H1 (cell line): ENCODE measurements at places on chromosomes 6 and 20.

GRCh38 chr20:49476016-49476355 lies 6.5 kb downstream of the KCNB1 start:
- no peak for DNase-seq

GRCh38 chr20:15297059-15297875 lies 959.9 kb upstream of the FLRT3 start:
- DNase-seq = no peak

- DNase-seq = no peak
These were observed 95.5 kb downstream of the PRND start for GRCh38 chr20:4817230-4817671.

GRCh38 chr6:75755704-75756103 lies 6.7 kb downstream of the MYO6 start:
- no peak for DNase-seq

DNA sequence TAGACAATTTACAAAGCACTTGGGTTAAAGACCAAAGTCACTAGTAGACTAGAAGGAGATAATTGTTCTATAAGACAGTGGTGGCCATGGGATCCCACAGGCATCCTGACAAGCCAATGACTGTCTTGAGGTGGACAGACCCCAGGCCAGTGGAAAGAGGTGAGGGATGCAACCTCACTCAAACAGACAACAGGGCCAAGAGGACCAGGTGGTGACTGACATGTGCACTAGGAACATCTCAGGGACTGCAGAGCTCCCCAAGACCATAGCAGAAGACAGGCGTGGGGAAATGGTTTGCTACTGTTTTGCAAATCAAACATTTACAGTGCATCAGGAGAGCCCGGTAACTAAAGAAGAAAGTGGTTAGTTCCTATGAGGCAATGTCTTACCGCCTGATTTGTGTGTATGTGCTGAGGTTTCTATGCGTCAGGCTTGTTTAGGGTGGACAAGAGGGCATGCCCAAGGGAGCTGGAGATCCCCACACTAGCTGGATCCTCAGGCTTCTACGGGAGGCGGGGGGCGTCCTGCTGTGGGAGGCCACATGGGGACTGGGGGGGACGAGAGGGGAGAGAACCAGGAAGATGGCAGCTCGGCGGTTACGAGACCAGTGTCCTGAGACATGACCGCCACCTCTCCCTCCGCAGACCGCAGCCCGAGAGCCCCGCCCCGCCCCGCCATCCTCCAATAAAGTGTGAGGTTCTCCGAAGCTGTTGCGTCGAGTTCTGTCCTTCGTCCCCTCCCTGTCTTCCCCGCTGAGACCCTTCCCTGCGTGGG lies 623 bp upstream of the MRPS26 start:
- no peak for DNase-seq

DNA sequence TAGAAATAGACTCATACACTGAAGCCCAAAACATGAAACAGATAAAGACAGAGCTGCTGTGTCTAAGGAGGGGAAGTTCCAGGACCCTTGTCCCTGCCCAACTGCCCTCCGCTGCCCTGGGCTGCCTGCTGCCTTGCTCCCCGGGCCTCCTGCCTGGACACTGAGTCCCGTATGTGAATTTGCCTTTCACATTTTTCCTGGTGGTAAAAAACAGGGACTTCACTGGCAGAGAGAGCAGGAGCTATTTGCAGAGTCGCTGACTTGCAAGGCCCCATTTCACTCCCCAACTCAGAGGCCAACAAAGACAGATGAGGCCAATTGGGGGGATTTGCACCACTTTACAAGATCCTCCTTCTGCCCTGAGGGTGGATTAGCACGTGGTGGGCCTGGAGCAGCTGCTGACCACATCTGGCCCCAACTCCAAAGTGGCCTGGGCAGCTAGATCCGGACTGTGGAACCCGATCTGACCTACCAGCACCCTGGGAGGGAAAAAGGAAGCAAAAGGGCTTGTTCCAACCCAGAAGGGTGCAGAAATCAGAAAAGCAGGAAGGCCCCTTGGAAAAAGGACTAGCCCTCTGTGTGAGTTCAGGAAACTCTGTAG lies 61.4 kb downstream of the NOL4L start:
- no peak for DNase-seq

DNA sequence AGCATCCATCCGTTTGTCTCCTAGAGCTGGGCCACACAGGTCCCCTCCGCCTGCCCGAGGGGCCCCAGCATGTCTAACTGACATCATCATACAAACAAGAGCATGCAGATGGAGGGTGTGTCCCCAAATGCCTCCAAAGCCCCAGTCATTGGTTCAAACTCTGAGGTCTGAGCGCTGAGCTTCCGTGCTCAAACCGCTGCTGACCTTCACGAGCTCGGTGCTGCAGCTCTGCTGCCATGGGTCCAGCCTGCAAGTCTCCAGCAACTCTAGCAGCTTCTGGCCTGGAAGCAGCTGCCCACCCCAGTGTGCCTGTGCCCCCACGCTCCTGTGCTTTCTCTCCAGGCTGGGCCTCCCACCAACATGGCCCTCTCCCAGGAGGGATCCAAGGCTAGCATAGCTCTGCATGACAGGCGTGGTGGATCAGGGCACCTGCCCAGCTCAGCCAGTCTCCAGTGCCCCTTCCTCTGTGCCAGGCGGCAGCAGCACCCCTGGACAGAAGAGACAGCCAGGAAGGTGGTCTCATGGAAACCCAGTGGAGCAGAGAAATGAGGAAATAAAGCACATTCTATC lies 131.6 kb upstream of the PMEPA1 start:
- no peak for DNase-seq

- no peak for DNase-seq
These were observed 95.3 kb upstream of the C6orf118 start for GRCh38 chr6:165404697-165405096.

DNA sequence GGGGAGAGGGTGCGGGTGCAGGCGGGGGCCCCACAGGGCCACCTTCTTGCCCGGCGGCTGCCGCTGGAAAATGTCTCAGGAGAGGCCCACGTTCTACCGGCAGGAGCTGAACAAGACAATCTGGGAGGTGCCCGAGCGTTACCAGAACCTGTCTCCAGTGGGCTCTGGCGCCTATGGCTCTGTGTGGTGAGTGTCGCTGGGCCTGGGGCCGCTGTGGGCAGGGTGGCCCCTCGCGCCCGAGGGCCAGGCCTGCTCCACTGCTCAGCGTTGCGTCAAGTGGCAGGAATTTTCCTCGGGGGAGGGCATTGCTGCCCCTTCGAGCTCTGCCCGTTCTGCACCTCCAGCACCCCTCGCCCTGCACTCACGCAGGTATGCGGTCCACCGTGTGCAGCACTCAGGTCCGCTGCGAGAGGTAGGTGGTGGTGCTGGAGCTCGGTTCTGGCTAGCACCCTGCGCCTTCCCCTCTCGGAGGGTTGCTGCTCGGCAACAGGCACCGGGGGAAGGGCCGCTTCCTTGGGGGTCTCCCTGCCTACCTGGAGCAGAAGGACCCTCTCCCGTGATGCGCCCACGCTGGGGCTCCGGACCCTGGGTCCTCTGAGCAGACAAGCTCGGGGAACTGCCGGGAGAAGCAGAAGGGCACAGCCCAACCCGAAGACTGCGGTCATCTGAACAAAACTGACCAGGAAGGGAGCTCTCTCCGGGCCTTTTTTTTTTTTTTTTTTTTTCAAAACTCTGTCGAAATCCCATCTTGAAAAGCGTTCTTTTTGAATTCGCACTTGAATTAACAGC lies 674 bp downstream of the MAPK14 start:
- no peak for DNase-seq

DNA sequence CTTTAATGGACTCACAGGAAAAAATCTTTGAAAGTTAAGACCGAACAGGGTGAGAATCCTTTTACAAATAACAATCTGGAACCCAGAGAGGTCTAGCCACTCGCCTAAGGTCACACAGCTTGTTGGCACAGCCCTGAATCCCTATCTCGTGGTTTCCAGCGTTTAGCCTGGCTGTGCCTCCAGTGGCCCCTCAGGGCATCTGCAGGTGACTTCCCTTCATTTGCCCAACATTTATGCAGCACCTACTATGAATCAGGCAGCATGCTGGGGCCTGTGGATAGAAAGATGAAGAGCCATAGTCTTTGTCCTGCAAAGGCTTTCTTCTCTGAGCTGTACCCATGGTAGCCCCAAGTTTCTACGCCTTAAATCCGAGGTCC lies 2.6 kb upstream of the NR2E1 start:
- DNase-seq = no peak

DNA sequence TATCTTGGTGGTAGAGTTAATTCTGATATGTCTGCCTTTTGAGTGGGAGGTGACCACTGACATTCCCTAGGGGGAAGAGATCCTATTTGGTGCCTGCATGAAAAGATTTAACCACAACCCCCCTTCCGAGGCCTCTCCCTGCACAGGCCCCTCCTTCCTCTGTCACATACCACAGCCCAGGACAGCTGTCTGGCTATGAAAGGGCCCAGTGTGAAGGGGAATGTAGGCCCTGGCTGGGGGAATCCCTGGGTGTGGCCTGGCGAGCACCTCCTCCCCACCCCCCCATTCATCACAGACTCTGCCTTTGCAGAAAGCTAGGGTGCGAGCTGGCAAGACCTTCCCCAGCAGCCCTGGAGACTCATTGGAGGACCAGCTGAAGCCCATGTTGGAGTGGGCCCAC lies 27.4 kb upstream of the MAPRE1 start:
- no peak for DNase-seq

GRCh38 chr6:33391922-33392594 lies 435 bp downstream of the KIFC1 start:
- no peak for DNase-seq
